ENCODE measurements at places on chromosomes 4 and X.

GRCh38 chrX:18998653-18999052 lies 14.7 kb upstream of the PHKA2 start:
- DNase-seq: no peak

DNA sequence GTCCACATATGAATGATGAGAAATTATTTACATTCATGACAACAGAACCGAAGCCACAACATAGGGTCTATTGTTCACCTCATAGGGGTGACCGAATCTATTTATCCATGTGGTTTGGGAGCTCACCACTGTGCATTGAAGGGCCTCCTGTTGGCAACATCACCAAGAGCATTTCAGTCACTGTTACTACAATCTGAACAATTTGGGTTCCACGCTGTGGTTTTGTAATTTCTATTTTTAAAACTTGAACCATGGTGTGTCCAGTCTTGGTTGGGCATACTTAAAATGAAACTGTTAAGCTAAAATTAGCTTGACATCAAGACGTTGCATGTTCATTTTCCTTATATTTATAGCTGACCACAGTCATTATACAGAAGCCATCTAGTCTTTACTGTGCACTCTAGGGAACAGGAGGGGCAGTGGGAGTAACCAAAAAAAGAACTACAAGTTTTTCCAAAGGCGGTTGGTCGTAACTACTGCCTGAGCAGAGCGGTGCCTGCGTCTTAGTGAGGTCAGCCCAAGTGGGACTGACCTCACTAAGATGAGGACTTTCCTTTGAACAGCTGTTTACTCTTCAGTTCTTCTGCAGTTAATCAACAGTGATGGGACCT lies 192.1 kb downstream of the SPRY1 start:
- no peak for DNase-seq

- DNase-seq: no peak
These were observed 8.4 kb downstream of the NIPAL1 start for GRCh38 chr4:48025005-48025404.

- DNase-seq: no peak
These were observed 126.9 kb upstream of the DCLK2 start for GRCh38 chr4:149951152-149951900.

GRCh38 chrX:13894888-13895565 lies 78.1 kb upstream of the GPM6B start:
- no peak for DNase-seq

DNA sequence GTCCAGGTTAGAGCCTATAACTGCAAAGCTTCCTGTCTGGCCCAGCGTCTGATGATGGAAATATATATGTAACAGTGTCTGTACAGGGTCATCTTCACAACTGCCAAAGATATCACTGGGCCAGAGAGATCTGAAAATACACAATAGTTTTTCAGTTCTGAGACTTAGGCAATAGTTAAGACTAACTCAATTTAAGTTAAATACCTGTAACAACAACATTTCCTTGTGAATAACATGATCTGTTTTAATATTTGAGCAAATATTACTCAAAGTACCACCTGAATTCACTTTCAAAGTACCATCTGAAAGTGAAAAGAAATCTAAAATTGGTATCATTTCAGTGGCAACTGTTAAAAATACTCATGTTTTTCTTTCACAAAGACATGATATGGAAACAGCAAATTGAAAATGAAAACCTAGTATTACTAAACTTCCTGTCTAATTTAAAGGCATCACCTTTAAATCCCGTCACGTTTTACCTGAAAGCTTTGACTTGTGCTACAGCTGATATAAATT lies 9.6 kb downstream of the ZAR1 start:
- no peak for DNase-seq

DNA sequence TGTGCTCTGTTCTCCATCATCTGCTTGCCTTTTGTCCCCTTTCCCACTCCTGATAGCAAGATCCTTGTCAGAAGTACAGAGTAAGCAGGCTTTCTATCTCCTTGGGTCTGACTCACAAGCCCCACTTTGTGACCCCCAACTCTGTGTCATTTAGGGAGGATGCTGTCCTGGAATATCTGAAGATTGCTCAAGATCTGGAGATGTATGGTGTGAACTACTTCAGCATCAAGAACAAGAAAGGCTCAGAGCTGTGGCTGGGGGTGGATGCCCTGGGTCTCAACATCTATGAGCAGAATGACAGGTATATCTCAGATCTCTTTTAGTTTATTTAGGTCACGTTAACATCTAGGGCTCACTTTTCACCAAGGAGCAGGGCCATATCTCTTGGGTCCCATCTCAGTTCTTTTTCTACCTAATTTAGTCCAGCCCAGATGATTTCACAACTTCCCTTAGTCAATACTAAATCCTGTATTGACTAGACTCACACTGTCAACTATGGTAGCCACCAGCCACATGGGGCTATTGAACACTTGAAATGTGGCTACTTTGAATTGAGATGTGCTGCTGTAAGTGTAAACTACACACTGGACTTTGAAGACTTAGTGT lies 64.3 kb downstream of the MSN start:
- DNase-seq: no peak

GRCh38 chr4:2732526-2732925 lies 23.6 kb downstream of the TNIP2 start:
- DNase-seq: no peak

DNA sequence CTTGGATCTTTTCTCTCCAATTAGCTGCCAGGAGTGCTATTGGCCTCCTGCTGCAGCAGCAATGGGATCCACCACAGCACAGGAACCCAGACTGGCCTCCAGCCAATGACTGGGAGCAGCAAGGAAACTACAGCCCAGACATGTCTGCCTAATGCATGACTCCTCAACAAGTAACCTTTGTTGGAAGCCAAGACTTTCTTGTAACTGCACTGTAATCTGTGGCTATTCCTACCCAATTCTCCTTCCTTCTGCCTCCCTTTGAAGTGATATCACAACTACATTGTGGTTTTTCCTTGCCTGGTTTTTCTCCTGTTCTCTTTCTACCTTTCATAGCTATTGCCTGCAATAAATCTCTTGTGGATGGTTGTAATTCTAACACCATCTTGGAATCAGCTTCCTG lies 39.8 kb downstream of the SNCA start:
- no peak for DNase-seq

GRCh38 chrX:131923614-131924250 lies 99.4 kb upstream of the STK26 start:
- DNase-seq: no peak

DNA sequence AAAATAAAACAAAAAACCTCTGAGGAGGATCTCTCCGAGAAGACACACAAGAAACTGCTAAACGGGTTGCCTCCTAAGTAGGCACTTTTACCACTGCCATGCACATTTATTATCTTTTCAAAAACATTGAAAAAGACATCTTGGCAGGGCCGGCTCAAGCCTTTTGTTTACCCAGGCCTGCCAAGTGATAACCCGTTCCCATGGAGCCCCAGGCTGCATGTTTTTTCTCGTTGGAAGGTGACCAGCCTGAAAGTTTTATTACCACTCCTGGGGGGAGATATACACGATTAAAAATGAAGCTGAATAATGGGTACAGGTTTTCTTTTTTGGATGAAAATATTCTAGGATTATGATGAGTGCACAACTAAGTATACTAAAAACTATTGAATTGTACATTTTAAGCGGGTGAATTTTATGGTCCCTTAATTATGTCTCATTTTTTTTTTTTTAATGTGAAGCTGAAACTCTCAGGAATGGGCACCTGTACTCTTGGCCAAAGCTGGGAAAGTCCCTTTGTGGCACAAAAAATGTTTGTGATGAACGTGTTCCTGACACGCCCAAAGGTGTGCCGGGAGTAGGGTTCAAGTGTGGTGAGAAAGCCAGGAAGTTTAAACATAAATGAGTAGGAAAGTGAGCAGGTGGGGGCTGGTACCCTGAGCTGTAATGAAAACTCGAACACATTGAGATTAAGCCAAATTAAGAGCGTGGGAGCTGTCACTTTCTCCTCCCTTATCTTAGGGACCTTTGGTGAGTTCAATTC lies 1.5 kb upstream of the MAP7D2 start:
- DNase-seq: no peak

DNA sequence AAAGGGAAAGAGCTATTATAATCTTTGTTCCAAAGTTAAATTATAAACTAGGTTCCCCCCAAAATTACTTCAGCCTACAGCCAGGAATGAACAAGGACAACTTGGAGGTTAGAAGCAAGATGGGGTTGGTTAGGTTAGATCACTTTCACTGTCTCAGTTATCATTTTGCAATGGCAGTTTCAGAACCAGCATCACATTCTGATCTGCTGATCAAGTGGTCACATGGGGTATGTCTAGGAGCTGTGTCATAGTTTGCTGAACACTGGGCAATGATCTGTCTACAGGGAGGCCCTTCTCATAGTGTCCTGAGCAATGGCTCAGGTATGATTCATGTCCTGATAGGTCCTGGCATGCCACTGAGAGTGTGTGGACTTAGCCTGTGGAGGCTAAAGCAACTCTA lies 41.6 kb upstream of the XIAP start:
- DNase-seq: no peak

DNA sequence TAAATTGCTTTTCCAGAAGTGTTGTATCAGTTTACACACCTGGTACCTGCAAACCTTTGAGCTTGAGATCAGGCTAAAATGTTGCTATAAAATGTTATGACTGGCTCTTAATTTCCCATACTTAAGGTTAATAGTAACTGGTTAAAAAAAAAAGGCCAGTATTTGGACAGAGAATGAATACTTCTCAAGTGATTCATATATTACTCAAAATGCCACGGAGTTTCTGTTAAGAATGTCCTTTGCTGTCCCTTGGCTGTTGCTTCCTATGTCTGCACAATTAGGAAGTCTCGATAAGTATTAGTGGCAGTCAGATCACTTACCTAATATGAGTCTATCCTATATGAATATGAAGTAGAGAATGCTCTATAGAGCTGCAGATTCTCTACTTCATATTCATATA lies 232.2 kb upstream of the IGFBP7 start:
- no peak for DNase-seq

DNA sequence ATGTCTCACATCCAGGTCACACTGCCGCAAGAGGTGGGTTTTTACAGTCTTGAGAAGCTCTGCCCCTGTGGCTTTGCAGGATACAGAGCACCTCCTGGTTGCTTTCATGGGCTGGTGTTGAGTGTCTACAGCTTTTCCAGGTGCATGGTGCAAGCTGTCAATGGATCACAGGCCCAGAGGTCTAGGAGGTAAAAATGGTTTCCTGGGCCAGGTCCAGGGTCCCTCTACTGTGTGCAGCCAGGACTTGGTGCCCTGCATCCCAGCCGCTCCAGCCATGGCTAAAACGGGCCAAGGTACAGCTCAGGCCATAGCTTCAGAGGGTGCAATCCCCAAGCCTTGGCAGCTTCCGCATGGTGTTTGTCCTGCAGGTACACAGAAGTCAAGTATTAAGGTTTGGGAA lies 434.1 kb upstream of the GALNT7 start:
- DNase-seq: no peak

DNA sequence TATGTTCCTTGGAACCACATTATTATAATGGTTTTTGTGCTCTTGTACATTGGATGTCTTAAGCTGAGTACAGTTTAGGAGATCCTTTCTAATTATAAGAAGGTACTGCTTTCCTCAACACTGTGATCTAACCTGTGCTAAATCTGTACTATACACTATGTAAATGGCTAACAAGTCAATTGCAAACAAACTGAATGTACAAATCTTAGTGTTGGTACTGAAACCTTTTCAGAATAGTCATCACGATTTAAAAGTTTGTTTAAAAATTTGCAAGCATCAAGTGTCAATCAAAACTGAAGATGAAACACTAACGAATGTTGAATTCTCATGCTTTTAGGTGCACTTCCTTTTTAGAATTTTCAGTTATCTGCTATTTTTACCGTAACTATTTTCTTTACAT lies 2090.4 kb upstream of the TENM3 start:
- no peak for DNase-seq

DNA sequence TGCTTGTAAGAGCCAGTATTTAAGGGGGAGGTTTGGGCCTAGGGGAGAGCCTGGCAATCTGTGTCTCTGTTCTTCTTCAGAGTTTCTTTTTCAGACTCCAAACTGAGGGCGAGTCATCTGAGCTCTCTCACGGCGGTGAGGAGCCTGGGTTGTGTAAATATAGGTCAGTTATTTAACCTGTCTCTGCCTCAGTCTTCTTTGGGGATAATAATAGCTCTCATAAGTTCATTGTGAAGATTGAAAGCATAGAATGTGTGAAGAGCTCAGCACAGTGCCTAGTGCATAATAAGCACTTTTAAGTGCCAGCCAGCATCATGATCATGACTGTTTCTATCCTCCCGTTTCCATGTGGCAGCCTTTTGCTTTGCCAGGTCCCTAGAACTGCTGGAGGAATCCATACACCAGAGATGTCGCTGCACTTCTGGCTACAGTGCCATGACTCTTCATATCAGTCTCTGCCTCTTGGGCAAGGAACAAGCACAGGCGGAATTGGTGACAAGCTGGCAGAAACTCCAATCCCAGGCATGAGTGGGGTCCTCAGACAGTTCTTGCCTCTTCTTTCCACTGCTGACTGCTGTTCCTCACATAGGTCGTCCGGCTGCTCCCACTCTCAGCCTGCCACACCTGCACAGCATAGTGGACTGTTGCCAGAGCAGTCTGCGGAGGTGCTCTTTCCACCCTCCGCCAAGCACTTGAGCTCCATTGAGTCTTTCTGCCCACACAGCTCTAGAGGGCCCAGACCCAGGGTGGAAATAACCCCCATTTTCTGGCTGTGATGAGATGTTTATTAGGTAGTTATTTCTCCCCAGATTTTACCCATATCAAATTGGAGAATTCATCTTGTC lies 103.7 kb upstream of the MAML3 start:
- no peak for DNase-seq

GRCh38 chrX:2373615-2374014 lies 127.2 kb downstream of the DHRSX start:
- DNase-seq: no peak

DNA sequence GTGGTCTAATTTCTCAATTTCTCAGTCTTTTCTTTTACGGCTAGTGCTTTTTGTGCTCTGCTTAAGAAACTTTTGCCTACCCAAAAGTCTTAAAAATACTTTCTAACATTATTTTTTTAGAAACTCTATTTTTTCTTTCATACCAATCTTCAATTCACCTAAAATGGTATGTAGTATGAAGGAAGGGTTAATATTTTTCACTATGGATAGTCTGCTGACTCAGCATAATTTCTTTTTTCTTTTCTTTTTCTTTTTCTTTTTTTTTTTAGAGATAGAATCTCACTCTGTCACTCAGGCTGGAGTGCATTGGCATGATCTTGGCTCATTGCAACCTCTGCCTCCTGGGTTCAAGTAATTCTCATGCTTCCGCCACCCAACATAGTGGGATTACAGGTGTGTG lies 34.2 kb upstream of the GYPE start:
- no peak for DNase-seq

GRCh38 chr4:142110136-142110535 lies 473.8 kb downstream of the IL15 start:
- no peak for DNase-seq

GRCh38 chr4:38151873-38152272 lies 191.7 kb downstream of the PTTG2 start:
- DNase-seq: no peak

DNA sequence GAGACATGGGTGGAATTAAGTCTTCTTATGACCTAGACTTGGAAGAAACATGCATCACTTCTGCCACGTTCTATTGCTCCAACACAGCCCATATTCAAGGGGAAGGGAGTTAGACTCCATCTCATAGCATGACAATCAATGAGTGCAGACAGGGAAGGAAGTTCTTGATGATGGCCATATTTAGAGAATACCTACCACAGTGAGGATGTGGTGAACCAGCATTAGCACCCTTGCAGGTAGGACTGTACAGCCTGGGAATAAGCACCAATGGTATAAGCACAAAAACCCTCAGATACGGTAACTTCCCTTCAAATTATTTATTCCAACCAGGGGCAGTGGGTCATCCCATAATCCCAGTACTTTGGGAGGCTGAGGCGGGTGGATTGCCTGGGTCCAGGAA lies 29.8 kb downstream of the PAGE2 start:
- DNase-seq: no peak

- DNase-seq: no peak
These were observed 159.3 kb upstream of the GALNT7 start for GRCh38 chr4:173009129-173009823.

Data from stimulated activated CD4-positive, alpha-beta T cell treated with anti-CD3 and anti-CD28 coated beads, Interleukin-1b, Interleukin-23, amount 100 ng/mL, for 1 hour (primary cell).